ENCODE measurements at places on chromosomes 12 and 14. TPM values are rescaled to one million over a fixed set of nuclear protein-coding genes. Genes with fewer than 3 reads are reported as not detected.

KCNA5 gene
- total RNA-seq, result 0.62 TPM

- DNase-seq, result peak; percentile 41
These were observed 12.9 kb downstream of the GLRX5 start for GRCh38 chr14:95547626-95548327.

VRTN gene
- 143 TPM for total RNA-seq

GRCh38 chr14:81243499-81243898 lies 22.7 kb upstream of the GTF2A1 start:
- no peak for DNase-seq

SLC25A47 gene
- total RNA-seq, result not detected

All from GM23338 (cell line).